Left lobe of liver (tissue), 2 donors: ENCODE measurements at places on chromosomes 7 and 10. TPM values are rescaled to one million over a fixed set of nuclear protein-coding genes. Genes with fewer than 3 reads are reported as not detected.

DNA sequence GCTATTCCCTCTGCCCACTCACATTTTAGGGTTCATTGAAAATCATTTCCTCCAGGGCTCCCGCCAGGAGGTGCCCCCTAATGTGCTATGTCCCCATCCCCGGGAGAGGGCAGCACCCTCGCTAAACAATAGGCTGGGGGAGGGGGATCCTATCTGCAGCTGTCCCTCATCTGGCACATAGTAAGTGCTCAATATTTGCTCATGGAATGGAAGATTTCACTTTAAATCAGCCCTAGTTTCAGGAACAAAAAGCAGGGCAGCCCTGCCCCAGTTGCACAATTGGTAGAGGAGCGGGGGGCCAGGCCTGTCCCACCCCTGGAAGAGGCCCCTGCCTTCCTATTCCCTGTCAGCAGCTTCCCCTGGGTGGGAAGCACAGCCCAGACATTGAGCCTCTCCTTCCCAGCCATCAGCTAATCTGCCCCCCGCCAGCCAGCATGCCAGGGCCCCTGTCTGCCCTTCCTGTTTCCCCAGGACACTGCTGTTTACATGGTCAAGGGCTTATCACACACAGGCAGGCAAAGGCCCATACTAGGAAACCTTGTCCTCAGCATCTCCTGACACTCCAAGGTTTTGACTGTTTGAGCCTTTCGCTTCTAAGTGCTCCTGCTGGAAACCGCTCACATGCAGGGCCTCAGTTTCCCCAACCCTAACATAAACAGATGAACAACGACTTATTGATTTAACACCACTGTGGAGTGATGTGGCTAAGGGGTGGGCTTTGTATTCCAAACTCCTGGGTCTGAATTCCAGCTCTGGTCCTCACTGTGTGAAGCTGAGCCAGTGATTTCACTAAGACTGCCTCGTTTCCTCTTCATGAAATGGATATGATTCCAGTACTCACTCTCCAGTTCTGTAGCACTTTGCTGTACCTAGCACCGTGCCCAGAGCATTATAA lies 130.7 kb upstream of the ZMIZ1 start:
- DNase-seq, result no peak

- no peak for DNase-seq
Measured at GRCh38 chr10:569961-570627, 119.4 kb downstream of the DIP2C start.

CHST15 gene
- total RNA-seq, result 12.8 TPM

CYP3A7 gene
- total RNA-seq, result 17.5 TPM

- DNase-seq, result no peak
Measured at GRCh38 chr10:3077509-3077908, 10.2 kb downstream of the PFKP start.

- no peak for DNase-seq
Measured at GRCh38 chr10:55311848-55312635, 511.0 kb upstream of the PCDH15 start.

DNA sequence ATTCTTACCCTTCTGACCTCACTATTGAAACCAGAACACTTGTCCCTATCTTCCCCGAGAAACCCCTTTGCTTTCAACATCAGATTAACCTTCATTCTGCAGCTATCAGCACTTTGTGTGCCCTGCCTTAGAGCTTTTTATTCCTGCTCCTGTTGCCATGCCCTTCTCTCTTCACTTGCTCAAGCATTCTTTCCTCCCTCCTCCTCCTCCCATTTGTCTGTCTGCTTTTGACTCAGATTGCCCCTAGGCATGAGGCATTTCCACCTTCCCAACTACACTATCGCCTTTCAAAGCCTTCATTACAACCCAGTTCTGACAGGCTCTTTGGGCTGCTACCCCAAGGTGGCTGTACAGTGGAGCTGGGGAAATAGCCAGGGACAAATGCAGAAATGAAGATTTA lies 143.3 kb downstream of the SLC25A13 start:
- no peak for DNase-seq

- no peak for DNase-seq
Measured at GRCh38 chr10:99593312-99593711, 26.9 kb downstream of the SLC25A28 start.

STK32C gene
- total RNA-seq, result 3.3 TPM

- DNase-seq, result no peak
Measured at GRCh38 chr7:146728611-146729010, 612.0 kb downstream of the CNTNAP2 start.

GRCh38 chr7:77404641-77405040 lies 11.5 kb downstream of the GSAP start:
- no peak for DNase-seq
